Melanocyte of skin (primary cell): ENCODE measurements at places on chromosomes 4 and X. TPM values are rescaled to one million over a fixed set of nuclear protein-coding genes. Genes with fewer than 3 reads are reported as not detected.

Gene TMPRSS11A
- not detected in 2 replicates for total RNA-seq

Gene NLGN3
- 0.33 and 1.7 TPM in 2 replicates for total RNA-seq

Gene GBA3
- under 0.01 TPM in 1 of 2 replicates, not detected in the other for total RNA-seq

Gene SPANXA2
- total RNA-seq: not detected in 2 replicates

Gene POLN
- total RNA-seq: 2.3 and 6.2 TPM in 2 replicates

Gene OPRPN
- not detected in 2 replicates for total RNA-seq

Gene SPACA5
- total RNA-seq: not detected in 2 replicates

Gene PIN4
- 5.7 and 11.6 TPM in 2 replicates for total RNA-seq

Gene LRIT3
- under 0.01 and 0.36 TPM in 2 replicates for total RNA-seq

Gene GPR119
- not detected in 2 replicates for total RNA-seq

Gene HUWE1
- total RNA-seq: 110 and 135 TPM in 2 replicates

Gene TAF7L
- under 0.01 and 0.36 TPM in 2 replicates for total RNA-seq

Gene STPG2
- 0.34 and 0.36 TPM in 2 replicates for total RNA-seq

Gene HS6ST2
- total RNA-seq: under 0.01 and 0.36 TPM in 2 replicates

Gene GC
- total RNA-seq: not detected in 2 replicates

Gene IDUA
- 15.8 and 22.2 TPM in 2 replicates for total RNA-seq

Gene ABLIM2
- 0.31 and 8.0 TPM in 2 replicates for total RNA-seq

Gene RIBC1
- 0.73 and 4.5 TPM in 2 replicates for total RNA-seq

Gene CTAG1B
- total RNA-seq: not detected in 2 replicates

Gene DDIT4L
- 9.0 and 11.9 TPM in 2 replicates for total RNA-seq

Gene PABPC1L2A
- total RNA-seq: not detected in 2 replicates

Gene GLOD5
- not detected in 2 replicates for total RNA-seq

Gene TCEAL2
- not detected in 2 replicates for total RNA-seq

Gene HDAC8
- 26.2 and 32.7 TPM in 2 replicates for total RNA-seq

Gene GAGE13
- total RNA-seq: not detected in 2 replicates

Gene MGARP
- under 0.01 and 0.36 TPM in 2 replicates for total RNA-seq

Gene ABCB7
- total RNA-seq: 20.6 and 25.1 TPM in 2 replicates

Gene MCF2
- 2.4 and 4.0 TPM in 2 replicates for total RNA-seq

Gene NUP62CL
- 1.7 and 2.0 TPM in 2 replicates for total RNA-seq

Gene CHST7
- total RNA-seq: 1.5 and 2.3 TPM in 2 replicates
